Sigmoid colon (tissue), 7 donors: ENCODE measurements at places on chromosomes 2 and 18.

DNA sequence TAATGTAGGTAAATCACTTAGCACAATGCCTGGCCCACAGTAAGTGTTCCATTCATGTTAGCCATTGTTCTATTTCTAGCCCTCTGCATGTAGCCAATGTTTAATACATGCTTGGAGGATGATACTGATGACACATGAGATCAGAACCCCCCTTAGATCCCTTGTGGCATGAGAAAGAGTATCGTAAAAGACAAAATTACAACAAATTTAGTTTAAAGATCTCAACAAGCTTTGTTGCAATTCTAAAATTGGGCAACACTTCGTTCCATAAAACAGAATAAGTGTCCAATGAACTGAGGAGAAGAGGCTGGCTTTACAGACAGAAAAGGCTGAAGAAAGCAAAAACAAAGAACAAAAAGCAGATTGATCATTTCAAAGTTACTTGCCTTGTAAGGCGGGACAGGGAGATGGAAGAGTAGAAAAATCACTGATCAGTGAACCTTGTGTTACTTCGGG, 148.7 kb upstream of the SLC1A4 start:
- DNase-seq: no peak

- DNase-seq: peak; percentile 73
These were observed at the start of gene HSBP1L1 for GRCh38 chr18:79964330-79965118. TSS of gene HSBP1L1 (plus strand) at chr18:79964643. CDS start at chr18:79964736, 93 bp downstream.

GRCh38 chr2:122326471-122326870, 571.0 kb downstream of the TSN start:
- DNase-seq: no peak

DNA sequence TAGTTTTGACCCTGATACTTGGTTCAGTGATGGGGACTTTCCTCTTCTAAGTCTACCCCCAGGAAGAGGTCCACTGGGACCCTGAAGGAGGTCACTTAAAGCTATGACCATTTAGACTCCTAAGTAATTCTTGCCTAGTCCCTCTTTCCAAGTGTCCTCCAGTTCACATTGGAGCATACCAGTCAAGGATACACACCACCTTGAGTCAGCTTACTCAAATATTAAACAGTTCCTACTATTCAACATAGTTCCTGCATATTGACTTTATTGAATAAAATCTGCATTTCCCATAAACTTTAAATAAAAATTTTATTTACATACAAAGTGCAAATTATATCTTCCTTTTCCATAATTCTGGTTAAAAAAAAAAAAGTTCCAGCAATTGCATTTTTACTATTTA, 36.3 kb downstream of the SLC5A7 start:
- DNase-seq: no peak

- no peak for DNase-seq
These were observed 84.2 kb upstream of the STPG4 start for GRCh38 chr2:47239119-47239969.

DNA sequence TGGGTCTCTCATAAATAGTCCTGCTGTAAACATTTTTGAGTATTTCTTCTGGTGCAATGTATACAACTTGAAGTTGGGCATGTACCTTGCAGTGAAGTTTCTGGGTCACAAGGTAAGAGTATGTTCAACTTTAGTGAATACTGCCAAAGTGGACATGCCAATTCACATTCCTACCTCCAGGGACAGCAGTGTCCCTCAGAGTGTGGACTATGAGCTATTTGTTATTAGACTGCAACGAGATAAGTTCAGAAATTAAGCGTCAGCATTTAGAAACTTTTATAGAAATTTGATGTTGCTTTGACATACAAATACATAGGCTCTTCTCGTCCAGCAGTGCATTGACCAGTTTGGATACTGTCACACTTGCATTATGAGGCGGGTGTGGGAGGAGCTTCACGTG, 7.2 kb upstream of the ACKR3 start:
- DNase-seq: no peak

- peak; percentile 82 for DNase-seq
These were observed 807 bp upstream of the CREB1 start for GRCh38 chr2:207528980-207529329.

GRCh38 chr18:58308463-58308862, 264.4 kb downstream of the NEDD4L start:
- DNase-seq: no peak

- DNase-seq: no peak
These were observed 79.1 kb upstream of the DLX2 start for GRCh38 chr2:172181840-172182239.
